ENCODE measurements at places on chromosomes 1 and 21. TPM values are rescaled to one million over a fixed set of nuclear protein-coding genes. Genes with fewer than 3 reads are reported as not detected.

GRCh38 chr1:172815740-172816139, 156.8 kb downstream of the FASLG start:
- no peak overlapping the region for H3K27ac ChIP-seq
- no peak overlapping the region for H3K4me3 ChIP-seq
- peaks cover 21% of the 10 kb centered on the region for H3K4me1 ChIP-seq
- H3K36me3 ChIP-seq = no peaks in the 10 kb centered on the region

DNA sequence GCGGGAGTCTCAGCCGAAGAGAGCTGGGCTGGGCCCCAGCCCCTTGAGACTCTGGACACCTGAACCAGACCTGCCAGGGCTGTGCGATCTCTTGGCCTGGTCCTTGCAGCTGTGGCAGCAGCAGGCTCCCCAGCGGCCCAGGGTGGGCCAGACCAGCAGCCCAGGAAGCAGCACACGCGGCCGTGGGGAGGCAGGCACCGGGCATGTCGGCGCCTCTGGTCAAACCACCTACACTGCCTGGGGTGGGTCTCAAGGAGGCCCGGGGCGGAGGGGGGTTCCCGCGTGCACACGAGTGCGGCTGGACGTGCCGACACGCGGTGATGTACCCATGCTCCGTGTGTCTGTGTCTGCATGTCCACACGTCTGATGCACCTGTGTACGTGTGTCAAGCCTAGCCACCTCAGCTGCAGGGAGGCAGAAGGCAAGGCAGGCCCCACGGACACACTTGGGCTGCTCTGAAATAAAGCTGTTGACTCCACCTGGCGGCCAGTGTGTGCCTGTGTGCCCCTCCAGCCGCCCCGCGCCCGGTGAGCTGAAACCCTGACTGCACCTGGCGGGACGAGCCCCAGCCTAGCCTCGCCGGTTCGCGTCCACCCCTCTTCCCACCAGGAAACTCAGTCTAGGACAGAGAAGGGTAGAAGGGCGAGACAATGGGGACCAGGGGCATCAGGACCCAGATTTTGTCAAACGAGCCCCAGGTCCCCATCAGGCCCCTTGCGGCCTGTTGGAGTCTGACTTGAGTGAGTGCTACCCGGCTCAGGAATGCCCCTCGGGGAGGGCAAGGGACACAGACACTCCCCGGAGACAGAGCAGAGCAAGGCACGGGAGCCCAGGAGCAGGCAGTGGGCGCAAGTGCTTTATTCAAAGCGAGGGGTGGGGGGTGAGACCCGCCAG, 11.6 kb downstream of the SCNN1D start:
- peak; percentile 68 for DNase-seq
- H3K36me3 ChIP-seq = no peaks in the 10 kb centered on the region
- no peak overlapping the region for H3K27ac ChIP-seq
- no peak overlapping the region for H3K4me3 ChIP-seq
- no peaks in the 10 kb centered on the region for H3K27me3 ChIP-seq
- H3K4me1 ChIP-seq = no peaks in the 10 kb centered on the region

CRABP2 gene
- 0.66 TPM for total RNA-seq

- no peak overlapping the region for H3K4me3 ChIP-seq
- H3K4me1 ChIP-seq = peaks cover 5% of the 10 kb centered on the region
- no peaks in the 10 kb centered on the region for H3K36me3 ChIP-seq
Measured at GRCh38 chr1:174954671-174955669, 44.8 kb upstream of the CACYBP start.

KCNJ9 gene
- not detected for total RNA-seq

GRCh38 chr1:19046972-19047731, 90.7 kb upstream of the IFFO2 start:
- DNase-seq = no peak
- no peaks in the 10 kb centered on the region for H3K36me3 ChIP-seq
- no peaks in the 10 kb centered on the region for H3K4me1 ChIP-seq

DNA sequence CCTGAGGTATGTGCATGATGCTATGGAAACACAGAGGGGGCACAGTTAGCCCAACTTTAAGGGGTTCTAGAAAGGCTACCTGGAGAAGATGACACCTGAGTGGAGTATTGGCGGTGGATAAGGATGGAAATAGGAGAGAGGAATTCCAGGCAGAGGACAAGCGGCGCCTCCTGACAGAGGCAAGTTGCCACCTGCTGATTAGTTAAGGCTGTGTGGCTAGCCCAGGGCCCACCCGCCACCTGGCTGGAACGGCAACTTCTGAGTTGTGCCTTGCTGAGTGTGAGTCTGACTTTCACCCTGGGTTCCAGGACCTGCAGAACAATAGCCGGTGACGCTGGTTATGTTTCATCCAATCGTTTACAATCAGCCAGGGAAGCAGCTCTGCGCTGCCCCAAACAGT, 126.9 kb upstream of the LMO4 start:
- no peaks in the 10 kb centered on the region for H3K4me1 ChIP-seq
- DNase-seq = no peak
- peaks cover 5% of the 10 kb centered on the region for H3K27me3 ChIP-seq
- no peak overlapping the region for H3K4me3 ChIP-seq
- H3K27ac ChIP-seq = no peak overlapping the region

DNA sequence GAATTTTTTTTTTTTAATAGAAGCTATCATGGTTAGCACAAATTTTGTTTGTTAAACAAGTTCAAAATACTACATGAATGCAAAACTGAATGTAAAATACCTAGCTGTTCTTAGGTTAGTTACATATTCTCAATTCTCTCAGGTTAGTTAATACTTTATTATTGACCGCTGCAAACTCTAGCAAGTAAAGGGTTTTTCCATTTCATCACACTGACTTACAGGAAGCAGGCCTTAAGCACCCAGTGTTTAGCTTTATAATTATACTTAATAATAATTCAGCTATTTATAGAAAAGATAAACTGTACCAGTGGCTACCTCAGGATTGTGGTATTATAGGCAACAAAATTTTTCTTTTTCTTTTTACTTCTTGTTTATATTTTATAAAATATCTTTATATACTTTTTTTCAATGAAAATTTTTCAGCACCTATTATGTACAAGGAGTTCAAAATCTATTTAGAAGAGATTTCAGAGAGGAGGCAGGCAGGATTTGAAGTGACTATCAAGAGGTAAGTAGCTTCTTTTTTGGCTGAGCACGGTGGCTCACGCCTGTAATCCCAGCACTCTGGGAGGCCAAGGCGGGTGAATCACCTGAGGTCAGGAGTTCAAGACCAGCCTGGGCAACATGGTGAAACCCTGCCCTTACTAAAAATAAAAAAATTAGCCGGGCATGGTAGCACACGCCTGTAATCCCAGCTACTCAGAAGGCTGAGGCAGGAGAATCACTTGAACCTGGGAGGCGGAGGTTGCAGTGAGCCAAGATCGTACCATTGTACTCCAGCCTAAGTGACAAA, 17.9 kb downstream of the PLPP3 start:
- H3K27me3 ChIP-seq = no peaks in the 10 kb centered on the region
- no peak for DNase-seq
- no peaks in the 10 kb centered on the region for H3K4me1 ChIP-seq

DNA sequence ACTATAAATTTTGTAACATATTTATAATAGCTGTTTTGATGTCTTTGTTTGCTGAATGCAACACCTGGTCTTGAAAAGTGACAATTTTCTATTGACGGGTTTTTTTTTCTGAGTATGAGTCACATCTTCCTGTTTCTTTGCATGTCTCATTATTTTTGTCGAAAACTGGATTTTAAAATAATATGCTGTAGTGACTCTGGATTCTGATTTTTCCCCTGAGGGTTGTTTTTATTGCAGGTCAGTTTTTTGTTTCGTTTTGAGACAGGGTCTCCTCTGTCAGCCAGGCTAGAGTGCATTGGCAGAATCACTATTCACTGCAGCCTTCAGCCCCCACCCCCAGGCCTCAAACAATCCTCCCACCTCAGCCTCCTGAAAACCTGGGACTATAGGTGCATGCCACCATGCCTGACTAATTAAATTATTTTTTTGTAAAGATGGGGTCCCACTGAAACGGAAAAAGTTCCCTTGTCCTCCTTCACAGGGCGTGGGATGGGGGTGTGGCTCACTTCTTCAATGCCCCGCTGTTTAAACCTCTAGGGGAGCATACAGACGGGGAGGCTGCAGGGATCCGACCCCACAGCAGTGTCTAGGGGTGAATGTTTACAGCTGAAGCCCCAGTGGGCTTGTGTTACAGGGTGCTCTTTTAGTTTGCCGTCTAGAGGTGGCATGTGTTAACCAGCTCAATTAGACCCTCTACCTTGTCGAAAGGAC, 11.3 kb upstream of the PPIE start:
- H3K4me3 ChIP-seq = no peak overlapping the region
- H3K4me1 ChIP-seq = no peaks in the 10 kb centered on the region
- no peaks in the 10 kb centered on the region for H3K36me3 ChIP-seq
- H3K27me3 ChIP-seq = peaks cover 22% of the 10 kb centered on the region

DNA sequence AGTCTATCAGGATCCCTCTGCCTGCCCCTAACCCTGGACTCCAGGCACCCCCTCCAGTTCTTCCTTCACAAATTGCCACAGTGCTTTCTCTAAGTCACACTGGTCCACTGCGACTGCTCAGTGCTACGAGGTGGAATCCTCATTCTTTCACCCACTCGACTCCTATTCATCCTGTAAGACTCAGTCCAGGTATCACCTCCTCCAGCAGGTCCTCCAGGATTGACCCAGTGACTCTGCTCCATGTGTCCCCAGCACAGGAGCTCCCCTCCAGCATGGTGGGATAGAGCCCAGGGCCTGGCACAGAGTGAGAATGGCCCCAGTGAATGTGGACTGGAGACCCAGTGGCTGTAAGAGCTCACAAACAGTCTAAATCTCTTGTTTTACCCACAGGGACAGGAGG, 45.5 kb upstream of the WNT4 start:
- no peak overlapping the region for H3K27ac ChIP-seq
- no peak overlapping the region for H3K4me3 ChIP-seq
- no peak for DNase-seq
- no peaks in the 10 kb centered on the region for H3K27me3 ChIP-seq
- H3K36me3 ChIP-seq = no peaks in the 10 kb centered on the region

- peaks cover 12% of the 10 kb centered on the region for H3K36me3 ChIP-seq
- peaks cover 12% of the 10 kb centered on the region for H3K4me1 ChIP-seq
- H3K27me3 ChIP-seq = no peaks in the 10 kb centered on the region
- no peak overlapping the region for H3K27ac ChIP-seq
Measured at GRCh38 chr1:156048663-156049258, 4.8 kb downstream of the UBQLN4 start.

CNIH4 gene
- 45.7 TPM for total RNA-seq

DNA sequence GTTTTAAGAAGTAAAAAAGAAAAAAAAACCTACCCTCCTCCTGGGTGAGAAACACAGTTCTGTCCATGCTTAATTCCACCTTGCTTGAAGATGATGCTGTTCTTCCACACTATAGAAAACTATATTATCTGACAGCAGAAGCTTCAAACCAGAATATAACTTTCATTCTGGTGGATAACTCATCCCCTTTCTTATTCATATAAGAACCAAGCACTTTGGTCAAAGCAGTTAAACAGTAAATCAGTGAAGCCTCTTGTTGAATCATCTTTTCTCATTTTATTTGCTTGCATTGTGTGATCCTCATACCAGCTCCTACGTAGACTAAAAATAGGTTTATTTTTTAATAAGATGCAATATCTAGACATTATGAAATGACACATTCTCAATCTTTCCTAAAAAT, 36.7 kb upstream of the PRDX6 start:
- H3K4me3 ChIP-seq = no peak overlapping the region
- no peaks in the 10 kb centered on the region for H3K27me3 ChIP-seq
- no peak for DNase-seq
- peaks cover 11% of the 10 kb centered on the region for H3K4me1 ChIP-seq

DNA sequence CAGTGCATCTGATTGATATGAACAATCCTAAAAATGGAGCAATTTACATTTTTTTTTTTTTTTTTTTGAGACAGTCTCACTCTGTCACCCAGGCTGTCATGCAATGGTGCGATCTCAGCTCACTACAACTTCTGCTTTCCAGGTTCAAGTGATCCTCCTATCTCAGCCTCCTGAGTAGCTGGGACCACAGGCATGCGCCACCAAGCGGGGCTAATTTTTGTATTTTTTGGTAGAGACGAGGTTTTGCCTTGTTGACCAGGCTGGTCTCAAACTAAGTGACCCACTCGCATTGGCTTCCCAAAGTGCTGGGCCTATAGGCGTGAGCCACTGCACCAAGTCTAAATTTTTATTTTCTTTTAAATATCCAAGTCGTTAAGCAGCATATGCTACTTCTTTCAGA, 109.0 kb downstream of the FAF1 start:
- DNase-seq = no peak
- H3K4me3 ChIP-seq = no peak overlapping the region
- H3K4me1 ChIP-seq = no peaks in the 10 kb centered on the region

GRCh38 chr1:33268457-33268856, 12.2 kb downstream of the ZNF362 start:
- H3K4me3 ChIP-seq = no peak overlapping the region
- H3K4me1 ChIP-seq = peaks cover 16% of the 10 kb centered on the region
- no peak for DNase-seq
- no peaks in the 10 kb centered on the region for H3K36me3 ChIP-seq
- H3K27me3 ChIP-seq = no peaks in the 10 kb centered on the region
- no peak overlapping the region for H3K27ac ChIP-seq

- no peak overlapping the region for H3K27ac ChIP-seq
- peaks cover 14% of the 10 kb centered on the region for H3K4me1 ChIP-seq
- no peaks in the 10 kb centered on the region for H3K36me3 ChIP-seq
- H3K27me3 ChIP-seq = no peaks in the 10 kb centered on the region
Measured at GRCh38 chr1:97903626-97904025, 17.2 kb downstream of the DPYD start.

CDA gene
- total RNA-seq = not detected

PLEKHN1 gene
- 2.7 TPM for total RNA-seq

LRRC38 gene
- not detected for total RNA-seq

DNA sequence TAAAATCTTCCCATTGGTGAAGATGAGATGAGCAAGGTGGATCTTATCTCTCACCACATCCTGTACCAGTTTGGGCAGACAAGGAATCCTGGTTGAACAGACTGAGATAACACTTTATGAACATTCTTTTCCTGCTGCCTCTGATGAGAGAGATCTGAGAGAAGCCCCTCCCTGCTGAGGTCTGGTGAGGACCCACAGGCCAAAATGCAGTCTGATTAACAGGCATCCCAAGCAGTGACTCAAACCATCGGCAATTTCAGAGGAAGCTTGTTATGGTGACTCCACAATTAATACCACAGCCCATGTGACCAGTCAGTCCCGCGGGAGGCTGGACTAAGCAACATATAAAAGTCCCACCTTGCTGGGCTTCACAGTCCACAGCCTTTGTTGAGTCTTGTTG, at the start of gene PRR9:
PRR9 (plus strand) TSS at position 373 of the 400 bp plus-strand sequence. CDS start 561 bp downstream, outside the sequence.
- H3K4me1 ChIP-seq = no peaks in the 10 kb centered on the region
- H3K27ac ChIP-seq = no peak within 1 kb of the TSS
- no peaks in the 10 kb centered on the region for H3K36me3 ChIP-seq

Data from CD8-positive, alpha-beta memory T cell (primary cell).